Activated CD4-positive, alpha-beta T cell treated with anti-CD3 and anti-CD28 coated beads for 1 hour (primary cell): ENCODE measurements at places on chromosomes 11 and 22.

GRCh38 chr11:118000067-118000849 lies 14.1 kb downstream of the IL10RA start:
- DNase-seq: no peak

GRCh38 chr11:47932544-47932943 lies 47.8 kb upstream of the PTPRJ start:
- no peak for DNase-seq

GRCh38 chr22:23688121-23688520 lies 2.7 kb upstream of the RGL4 start:
- no peak for DNase-seq

DNA sequence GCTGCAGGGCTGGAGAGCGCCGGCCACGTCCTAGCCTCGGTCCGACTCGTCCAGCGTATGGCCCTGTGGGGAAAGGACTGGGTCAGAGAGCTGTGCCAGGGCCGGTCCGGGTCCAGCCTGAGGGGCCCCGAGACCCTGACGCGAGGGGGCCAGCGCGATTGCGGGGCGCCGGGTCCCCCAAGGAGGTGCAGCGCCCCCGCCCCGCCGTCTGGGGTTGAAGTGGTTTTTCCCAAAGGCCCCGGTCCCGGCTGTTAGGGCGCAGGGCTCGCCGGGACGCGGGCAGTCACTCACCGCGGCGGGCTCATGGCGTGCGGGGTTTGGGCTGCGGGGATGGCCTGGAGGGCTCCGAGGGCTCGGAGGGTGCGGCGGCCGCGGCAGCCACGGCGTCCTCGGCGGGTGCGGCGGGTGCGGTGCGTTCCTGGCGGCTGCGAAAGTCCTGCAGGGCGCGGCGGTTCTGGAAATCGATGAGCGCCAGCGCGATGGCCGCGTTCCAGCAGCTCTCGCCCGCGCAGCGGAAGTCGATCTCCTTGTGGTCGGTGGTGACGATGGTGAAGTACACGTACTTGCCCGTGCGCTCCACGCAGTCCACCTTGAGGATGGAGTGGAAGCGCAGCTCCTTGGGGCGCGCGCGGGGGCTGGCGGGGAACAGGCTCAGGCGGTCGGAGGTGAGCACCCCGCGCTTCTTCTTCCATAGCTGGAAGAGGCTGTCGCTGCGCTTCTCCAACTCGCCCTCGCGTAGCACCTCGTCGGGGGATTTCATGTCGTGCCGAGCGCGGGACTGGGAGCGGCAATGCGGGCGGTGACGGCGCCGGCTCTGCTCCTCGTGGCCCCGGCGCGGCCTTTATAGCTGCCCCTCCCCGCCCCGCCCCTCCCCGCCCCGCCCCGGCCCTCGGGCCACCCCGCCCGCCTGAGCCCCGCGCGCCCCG lies at the start of gene PHLDA2:
PHLDA2 (minus strand) TSS at position 816 of the 926 bp plus-strand sequence; CDS start at position 760, 56 bp downstream.
- no peak for DNase-seq

- DNase-seq: peak; percentile 37
These were observed 10.4 kb upstream of the CDC42BPG start for GRCh38 chr11:64854534-64855502.

- DNase-seq: no peak
These were observed 10.6 kb downstream of the TMPRSS13 start for GRCh38 chr11:117918366-117919255.

DNA sequence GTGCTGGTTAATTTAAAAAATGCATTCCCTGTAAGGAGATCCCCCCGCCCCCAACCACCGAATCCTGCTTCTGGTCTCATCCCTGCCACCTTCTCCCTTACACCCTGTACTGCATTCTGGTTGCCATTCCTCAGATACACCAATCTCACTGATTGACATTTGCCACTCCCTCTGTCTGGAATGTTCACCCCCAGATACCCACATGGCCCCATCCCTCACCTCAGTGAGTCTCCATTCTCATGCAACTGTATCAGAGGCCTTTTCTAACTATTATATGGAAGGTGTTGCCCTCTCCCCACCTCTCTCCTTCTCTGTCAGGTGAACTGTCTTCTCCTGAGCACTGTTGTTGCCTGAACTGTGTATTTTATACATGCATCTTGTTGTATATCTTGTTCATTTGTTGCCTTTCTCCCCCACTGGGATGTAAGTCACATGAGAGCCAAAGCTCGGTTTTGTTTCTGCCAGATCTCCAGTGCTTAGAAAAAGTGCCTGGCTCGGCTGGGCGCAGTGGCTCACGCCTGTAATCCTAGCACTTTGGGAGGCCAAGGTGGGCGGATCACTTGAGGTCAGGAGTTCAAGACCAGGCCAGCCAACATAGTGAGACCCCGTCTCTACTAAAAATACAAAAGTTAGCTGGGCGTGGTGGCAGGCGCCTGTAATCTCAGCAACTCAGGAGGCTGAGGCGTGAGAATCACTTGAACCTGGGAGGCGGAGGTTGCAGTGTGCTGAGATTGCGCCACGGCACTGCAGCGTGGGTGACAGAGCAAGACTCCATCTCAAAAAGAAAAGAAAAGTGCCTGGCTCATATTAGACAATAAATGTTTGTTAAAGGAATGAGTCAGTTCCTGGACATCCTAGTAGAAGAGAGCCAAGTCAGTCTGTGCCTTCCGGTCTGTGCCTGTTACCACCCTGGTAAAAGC lies 61.0 kb downstream of the TNRC6B start:
- no peak for DNase-seq

DNA sequence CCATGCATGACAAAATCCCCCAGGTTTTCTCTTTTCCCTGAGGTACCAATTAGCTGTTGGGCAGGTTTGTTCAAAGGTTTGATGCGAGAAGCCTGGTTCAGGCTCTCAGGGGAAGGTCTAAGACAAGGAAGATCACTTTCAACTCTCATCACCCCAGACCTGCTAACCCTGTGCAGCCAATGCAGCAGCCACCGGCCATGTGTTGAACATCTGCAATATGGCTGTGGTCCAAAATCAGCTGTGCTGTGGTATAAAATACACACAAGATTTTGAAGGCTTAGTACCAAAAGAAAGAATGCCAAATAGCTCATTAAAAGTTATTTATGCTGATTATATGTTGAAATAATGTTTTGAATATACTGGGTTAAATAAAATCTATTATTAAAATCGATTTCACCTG lies 58.5 kb downstream of the SMCO4 start:
- no peak for DNase-seq

DNA sequence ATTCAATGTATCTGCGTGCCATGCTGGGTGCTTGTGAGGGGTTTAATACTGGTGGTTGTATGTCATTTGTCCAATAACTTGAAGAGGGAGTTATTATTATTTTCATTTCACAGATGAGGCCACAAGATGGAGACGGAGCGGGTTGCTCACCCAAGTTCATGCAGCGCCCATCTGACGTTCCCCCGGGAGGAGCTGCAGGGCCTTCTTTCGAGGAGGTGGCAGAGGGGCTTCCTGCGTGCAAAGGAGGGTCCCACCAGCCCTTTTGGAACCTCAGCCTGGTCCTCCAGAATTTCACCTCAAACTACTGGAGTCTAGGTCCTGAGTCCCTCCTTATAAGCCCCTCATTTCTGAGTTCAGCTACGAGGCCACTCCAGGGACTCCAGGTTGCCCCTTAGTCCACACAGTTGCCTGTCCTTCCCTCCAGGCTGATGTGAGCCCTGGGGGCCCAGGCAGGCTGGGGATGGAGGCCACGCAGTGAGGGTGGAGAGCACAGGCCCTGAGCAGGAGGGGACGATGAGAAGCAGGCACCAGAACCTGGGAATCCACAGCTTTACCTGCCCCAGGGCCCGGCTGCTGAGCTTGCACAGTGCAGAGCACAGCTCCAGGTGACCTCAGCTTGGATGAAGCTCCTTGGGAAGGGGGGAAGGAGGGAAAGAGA lies 2.9 kb upstream of the VSIG10L2 start:
- DNase-seq: no peak

DNA sequence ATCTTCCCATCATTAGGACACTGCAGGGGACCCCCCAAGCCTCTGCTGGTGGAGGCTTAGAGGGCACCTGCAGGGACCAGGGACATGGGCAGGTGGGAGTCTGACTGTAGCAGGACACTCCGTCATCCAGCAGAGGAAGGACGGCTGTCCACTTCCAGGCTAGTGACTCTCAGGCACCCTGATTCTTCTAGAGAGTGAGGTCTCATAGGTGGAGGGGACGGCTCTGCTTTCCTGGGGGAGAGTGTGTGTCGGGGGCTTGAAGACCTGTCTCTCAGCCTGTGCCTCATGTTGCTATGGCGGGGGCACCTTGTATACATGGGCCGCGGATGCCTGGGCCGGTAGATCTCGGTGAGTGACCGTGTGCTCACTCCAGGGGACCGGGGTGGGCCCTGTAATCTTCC lies 1116.6 kb downstream of the BRD1 start:
- DNase-seq: no peak

GRCh38 chr11:44454666-44455065 lies 110.8 kb upstream of the CD82 start:
- no peak for DNase-seq

GRCh38 chr11:130677486-130678153 lies 229.2 kb downstream of the ADAMTS15 start:
- no peak for DNase-seq

DNA sequence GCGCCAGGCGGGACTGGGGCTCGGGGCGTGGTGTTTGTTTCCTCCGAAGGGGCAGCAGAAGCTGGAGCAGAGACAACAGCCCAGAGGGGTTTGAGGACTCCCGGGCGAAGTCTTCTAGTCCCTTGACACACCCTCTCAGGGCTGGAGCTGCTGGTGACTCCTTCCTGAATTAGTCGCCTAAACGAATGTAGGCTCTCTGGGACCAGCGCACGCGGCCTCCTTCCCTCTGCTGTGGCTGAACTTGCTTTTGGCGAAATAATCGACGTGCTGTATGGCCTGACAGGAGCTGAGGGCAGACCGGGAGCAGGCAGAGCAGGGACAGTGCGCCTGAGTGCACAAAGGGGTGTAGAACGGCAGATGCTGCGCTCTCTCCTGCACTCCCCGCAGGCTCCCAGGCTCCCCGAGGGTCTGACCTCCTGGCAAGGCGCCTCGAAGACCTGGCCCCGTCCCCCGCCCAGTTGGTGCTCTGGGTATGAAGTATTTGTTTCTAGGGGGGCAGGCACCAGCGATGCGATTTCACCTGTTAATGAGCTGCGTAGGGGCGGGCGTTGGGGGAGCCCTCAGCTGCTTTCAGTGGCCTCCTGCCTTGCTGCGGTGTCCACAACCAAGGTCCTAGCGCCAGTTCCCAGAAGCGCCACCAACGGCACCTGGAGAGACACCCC lies 5.3 kb downstream of the SLC17A6 start:
- DNase-seq: no peak

- no peak for DNase-seq
These were observed 65.1 kb downstream of the SLC22A12 start for GRCh38 chr11:64655941-64656601.

DNA sequence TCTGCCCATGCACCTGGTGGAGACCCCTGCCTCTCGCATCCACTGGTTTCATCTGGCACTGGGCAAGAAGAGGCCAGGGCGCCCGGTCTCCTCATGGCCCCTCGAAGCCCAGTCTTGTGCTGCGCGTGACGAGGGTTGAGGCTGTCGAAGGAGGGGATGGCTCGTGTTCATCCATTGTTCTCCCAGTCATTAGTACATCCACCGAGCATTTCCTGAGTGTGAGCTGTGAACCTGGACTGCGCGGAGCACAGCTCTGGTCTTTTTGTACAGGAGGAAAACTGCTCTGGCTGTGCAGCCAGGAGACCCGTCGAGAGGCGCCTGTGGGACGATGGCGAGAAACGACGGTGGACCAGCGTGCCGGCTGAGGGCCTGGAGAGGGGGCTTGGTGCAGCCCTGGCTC lies 6.8 kb downstream of the CACNA1I start:
- no peak for DNase-seq

- no peak for DNase-seq
These were observed 884 bp downstream of the CENATAC start for GRCh38 chr11:118998822-118999221.

- no peak for DNase-seq
These were observed 2.4 kb downstream of the CSDC2 start for GRCh38 chr22:41563051-41563711.

GRCh38 chr11:3605771-3606203 lies 36.0 kb downstream of the ART5 start:
- DNase-seq: no peak

DNA sequence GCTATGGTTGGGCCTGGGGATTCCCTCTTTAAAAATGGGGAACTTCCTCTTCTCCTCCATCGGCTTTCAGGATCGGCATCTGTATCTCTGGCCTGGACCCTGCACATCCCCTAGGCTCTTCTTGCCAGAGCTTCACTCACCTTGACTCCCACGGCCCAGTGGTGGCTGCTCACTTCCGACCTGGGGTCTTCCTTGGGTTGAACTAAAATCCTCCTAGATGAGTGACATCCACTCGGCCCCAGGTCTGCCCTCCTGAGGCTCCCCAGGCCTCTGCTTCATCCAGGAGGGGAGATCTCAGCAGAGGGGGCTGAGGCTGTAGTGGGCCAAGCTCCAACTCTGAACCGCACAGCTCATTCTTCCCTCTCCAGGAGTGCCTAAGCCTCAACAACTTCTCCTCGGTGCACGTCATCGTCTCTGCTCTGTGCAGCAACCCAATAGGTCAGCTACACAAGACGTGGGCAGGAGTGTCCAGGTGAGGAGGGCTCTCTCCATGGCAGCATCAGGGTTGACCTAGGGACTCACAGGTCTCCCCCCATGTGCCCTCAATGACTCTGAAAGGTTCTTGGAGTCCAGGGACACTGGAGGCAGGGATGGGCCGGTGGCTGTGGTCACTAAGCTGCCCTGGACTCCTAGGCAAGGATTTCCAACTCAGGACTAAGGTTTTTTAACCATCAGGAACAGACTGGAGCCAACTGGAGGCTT lies 3.3 kb downstream of the RGL4 start:
- DNase-seq: no peak

GRCh38 chr11:70381872-70382861 lies 16.2 kb upstream of the CTTN start:
- DNase-seq: no peak

DNA sequence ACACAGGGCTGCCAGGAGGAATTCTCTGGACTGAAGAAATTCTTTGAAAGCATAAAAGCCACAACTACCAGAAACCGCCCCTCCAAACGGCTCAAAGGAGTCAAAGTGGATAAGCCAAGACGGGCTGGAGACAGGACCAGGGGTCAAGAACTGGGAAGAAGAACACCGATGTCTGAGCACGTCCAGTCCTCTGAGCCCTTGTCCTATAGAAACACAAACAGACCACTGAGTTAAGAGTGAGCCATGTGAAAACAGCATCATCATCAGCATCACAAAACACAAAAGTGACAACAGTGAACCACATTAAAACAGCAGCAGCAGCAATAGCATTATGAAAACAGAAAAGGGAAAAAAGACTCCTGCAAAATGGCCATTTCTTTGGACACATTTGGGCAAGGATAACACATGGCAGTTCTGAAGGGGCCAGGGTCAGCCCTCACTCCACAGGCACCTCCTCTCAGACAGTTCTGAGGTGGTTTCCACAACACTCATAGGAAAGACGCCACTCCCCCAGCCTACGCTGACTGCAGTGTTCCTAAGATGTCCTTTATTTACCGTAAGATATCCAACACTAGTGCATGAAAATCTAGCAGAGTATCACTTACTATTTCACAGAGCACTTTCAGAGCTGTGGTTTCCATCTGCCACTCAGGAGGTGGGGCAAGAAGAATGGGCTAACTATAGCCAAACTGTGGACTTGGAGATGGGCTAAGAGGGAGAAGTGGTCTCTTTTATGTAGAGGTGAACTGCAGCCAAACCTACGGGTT lies 28.6 kb upstream of the YPEL1 start:
- no peak for DNase-seq
